ENCODE measurements at places on chromosomes 11 and 22.

DNA sequence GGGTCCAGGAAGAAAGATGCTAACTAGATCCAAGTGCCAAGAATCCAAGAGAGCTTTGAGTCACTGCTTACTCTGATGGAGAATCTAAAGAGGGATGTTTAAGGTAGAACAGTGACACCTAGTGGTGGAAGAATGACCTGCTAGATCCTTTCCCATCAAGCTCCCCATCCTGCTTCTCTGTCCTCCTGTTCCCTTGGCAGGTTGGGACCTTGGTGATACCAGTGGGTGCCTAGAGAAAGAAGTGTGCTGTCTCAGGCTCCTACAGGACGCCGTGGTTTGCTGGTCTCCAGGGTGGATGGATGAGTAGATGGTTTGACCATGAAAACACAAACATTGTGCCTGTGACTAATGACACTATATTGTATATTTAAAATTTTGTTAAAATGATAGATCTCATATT lies 383.7 kb downstream of the TMEM135 start:
- DNase-seq, result peak; percentile 41

- no peak for DNase-seq
These were observed 29.6 kb downstream of the SBF1 start for GRCh38 chr22:50445071-50445879.

DNA sequence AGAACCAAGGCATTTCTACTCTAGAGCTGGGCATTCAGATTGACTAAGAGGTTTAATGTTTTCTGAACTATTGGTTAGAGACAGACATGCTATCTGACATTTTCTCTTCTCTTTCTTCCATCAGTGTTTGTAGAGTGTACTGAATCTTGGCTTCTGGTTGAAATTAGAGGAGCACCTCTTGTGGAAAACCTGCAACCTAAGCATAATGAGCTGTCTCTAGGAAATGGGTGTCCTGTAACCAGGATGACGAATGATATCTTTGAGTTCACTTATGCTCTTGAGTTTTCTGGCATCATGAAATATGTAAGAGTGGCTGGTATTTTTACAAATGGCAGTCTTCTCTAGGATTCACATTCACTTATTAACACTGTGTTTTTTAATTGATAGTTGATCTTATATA lies 19.4 kb downstream of the OOSP4A start:
- no peak for DNase-seq

DNA sequence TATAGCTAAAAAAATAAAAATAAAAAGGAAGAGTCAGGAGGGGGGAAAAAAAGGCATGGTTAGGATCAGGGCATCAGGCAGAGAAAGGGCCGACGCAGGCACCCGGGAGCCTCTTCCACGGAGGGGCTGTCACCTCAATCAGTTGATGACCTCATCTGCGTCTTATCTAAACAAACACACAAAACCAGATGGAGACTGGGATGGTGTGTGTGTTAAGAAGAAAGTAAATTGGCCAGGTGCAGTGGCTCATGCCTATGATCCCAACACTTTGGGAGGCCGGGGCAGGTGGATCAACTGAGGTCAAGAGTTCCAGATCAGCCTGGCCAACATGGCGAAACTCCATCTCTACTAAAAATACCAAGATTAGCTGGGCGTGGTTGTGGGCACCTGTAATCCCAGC lies 63.6 kb downstream of the DHCR7 start:
- DNase-seq, result no peak

DNA sequence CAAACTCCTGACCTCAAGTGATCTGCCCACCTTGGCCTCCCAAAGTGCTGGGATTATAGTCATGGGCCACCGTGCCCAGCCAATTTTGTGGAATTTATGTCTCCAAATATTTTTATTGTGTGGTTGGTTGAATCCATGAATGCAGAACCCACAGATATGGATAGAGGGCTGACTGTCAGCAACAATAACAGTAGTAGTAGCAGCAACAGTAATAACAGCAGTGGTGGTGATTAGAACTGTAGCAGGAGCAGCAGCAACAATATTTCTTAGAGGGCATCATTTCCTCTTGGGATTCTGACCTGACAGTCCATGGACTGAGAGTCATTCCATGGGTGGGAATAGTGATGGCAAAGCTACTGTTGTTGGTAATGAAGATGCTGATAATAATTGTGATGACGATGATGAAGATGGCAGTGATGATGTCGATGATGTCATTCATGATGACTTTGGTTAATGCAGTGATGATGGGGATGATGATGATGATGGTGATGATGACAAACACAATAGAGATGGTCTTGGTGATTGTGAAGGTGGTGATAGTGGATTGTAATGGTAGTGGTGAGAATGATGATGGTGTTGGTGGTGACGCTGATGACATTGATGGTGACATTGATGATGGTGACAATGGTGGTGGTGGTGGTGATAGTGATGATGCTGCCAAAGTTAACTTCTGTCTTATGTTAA lies 13.9 kb upstream of the CD82 start:
- DNase-seq, result no peak

GRCh38 chr11:112293614-112294013 lies 33.0 kb upstream of the PLET1 start:
- DNase-seq, result no peak

GRCh38 chr22:36904260-36904880 lies 9.1 kb upstream of the CSF2RB start:
- DNase-seq, result no peak

DNA sequence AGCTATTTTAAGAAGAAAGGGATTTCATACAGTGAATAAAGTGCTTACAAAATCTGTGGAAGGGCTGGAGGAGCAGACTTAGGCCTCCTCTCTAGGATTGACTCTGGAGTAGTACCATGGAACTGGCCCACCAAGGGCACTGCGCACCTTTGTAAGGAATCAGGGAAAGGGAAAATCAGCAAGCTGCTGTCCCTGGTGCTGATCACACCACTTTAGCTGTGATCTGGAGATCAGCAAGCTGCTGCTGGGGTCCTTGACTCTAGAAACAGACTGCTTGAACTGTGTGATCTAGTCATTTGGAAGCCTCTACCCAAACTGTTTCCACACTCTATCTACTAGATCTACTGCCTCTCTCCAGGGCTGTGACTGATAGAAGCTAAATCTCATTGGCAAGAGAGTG lies 18.4 kb upstream of the TECTA start:
- no peak for DNase-seq

GRCh38 chr11:84455691-84456090 lies 1169.5 kb upstream of the CCDC90B start:
- no peak for DNase-seq

DNA sequence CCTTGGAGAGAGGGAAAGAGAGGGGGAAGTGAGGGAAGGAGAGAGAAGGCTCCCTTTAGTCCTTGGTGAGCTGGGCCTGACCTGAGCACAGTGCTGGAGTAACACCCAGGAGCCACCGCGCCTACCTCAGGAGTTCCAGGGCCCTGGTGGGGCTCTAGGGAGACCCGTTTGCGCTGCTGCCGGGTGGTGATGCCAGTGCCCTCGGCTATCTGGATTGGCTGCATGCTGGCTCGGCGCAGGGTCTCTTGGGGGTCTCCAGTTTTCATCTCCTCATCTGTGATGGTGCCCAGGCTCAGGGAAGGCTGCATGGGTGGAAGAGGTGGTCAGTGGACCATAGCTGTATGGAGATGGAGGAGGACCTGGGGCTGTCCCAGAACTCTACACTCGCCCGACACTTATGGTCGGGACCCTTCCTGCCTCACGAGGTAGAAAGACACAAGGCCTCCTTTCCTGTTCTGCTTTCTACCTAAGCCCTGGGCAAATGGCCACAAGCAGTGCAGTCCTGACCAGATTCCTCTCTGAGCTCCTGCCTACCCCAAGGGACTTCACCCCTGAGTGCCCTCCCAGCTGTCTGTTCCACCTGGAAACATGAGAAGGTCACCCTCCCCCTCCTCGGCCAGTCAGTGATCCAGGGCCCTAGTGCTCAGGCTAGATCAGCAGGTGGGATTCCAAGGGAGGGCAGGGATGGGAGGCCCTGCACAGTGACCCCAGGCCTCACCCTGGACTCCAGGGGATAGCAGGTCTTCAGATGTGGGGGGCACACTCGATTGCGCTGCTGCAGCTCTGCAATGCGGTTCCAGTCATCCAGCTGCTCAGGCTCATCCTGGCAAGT lies 6.0 kb downstream of the IL18BP start:
- DNase-seq, result no peak
